ENCODE measurements at places on chromosomes 4 and X. TPM values are rescaled to one million over a fixed set of nuclear protein-coding genes. Genes with fewer than 3 reads are reported as not detected.

CXCL11 gene
- 0.21 TPM for total RNA-seq

FAM199X gene
- total RNA-seq, result 10.6 TPM

EMCN gene
- not detected for total RNA-seq

- no peak for DNase-seq
Measured at GRCh38 chr4:177579649-177580048, 137.4 kb upstream of the AGA start.

GRCh38 chr4:169342159-169342860, 71.6 kb upstream of the SH3RF1 start:
- no peak for DNase-seq

DNA sequence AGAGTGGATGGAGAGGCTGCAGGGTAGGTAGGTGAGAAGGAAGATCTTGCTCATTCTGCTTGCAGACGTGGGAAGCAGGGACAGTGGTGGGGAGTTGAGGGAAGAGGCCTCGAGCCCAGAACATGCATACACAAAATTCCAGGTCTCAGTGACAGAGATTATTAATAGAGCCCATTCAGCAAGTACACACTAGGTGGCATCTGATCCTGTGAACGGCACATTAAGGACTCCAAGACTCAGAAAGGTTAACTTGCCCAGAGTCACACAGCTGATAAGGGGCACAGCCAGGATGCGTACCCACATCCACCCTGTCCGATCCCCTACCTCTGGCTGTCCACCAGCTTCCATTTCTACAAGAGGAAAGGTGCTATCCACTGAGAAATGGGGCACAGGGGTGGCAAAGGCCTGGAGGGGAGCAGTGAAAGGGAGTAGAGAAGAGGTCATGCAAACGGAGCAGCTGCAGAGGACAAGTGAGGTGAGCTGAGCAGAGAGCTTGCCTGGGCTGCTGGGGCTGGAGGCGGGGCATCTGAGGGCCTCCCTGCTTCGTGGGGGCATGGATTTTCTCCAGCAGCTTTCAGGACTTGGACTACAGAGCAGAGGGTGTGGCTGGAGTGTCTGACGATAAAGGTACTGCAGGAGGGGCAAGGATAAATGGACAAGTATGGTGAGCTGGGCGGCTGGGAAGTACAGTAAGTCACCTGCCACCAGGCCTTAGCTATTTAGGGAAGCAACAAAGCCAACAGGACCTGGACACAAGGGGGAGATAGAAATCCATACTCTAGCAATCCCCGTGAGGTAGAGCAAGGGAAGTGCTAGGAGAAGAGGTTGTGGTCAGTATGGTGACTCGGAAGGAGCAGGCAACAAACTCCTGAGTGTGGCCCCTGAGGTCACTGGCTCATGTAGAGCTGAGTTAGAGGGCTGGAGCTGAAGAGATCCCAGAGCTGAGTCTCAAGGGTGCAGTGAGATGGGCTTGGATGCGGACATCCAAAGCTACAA, 11.2 kb downstream of the IDS start:
- DNase-seq, result no peak

All from activated naive CD4-positive, alpha-beta T cell treated with anti-CD3 and anti-CD28 coated beads, Interleukin-2, amount 50 U/mL, for 72 hours (primary cell).